ENCODE measurements at places on chromosomes 3 and 15.

DNA sequence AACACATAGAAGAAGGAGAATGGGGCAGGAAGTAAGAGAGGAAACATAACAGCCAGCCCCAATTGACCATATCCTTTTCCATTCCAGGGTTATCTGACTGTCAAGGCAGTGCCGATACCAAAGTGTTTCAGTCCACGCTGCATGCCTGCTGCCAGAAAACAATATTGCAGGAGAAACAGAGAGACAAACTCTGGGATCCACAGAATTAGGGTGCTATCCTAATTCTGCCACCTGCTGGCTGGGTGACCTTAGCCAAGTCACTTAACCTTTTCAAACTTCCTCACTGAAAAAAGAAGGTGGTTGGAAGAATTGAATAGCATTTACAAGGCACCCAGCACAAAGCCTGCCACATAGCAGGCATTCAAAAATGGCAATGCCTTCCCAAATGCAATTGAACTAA is 32.0 kb downstream of the GLB1 start:
- DNase-seq = no peak

GRCh38 chr15:100760357-100760903 is 119.2 kb upstream of the ALDH1A3 start:
- no peak for DNase-seq

DNA sequence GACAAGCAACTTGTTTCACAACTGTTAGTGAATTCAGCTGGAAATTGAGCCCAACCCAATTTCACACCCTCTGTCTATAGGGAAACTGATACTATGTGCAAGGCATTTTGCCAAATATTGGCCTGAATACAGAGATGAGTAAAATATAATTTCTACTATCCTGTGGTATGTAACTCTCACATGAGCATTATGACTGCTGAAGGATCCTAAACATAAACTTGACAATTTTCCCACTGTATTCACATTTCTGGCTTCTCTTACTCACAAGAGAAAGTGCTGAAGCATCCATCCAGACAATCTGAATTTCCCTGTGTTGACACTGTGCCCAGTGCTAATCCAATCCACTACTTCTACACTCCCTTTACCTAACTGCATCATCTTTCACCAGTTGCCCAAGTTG is 28.4 kb downstream of the SERPINI2 start:
- DNase-seq = no peak

- no peak for DNase-seq
Measured at GRCh38 chr3:144480416-144480919, 508.8 kb downstream of the DIPK2A start.

DNA sequence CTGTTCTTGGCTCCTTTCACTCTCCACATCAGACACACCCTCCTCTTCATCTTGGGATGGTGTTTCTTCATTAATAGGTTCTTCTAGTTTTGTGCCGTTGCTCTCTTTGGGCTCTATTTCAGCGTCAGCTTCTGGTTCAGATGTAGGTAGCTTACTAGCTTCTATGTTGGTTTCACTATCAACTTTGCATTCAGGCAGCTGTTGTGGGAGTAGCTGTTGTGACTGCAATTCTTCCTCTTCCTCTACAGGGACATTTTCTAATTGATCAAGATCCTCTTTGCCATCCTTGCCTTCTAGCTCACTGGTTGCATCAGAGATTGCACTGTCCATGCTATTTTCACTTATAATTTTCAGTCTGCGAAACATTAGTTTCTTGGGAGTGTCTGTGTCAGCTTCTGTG is 80.1 kb downstream of the SETD2 start:
- no peak for DNase-seq

DNA sequence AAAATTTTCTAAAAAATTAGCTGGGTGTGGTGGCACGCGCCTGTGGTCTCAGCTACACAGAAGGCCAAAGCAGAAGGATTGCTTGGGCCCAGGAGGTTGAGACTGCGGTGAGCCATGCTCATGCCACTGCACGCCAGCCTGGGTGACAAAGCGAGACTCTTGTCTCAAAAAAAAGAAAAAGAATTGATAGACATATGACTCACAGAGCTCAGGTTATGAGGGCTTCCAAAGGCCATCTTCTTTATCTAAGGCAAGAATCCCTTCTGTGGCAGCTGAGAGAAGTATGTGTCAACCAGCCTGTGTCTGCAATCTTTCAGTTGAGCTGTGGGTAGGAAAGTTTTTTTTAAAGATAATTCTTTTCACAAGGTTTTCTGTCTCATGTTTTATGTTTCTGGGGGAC is 53.9 kb downstream of the MRPS25 start:
- no peak for DNase-seq

GRCh38 chr3:116087426-116087825 is 357.9 kb downstream of the LSAMP start:
- no peak for DNase-seq

GRCh38 chr15:28459279-28459678 is 73.5 kb downstream of the GOLGA8G start:
- no peak for DNase-seq

DNA sequence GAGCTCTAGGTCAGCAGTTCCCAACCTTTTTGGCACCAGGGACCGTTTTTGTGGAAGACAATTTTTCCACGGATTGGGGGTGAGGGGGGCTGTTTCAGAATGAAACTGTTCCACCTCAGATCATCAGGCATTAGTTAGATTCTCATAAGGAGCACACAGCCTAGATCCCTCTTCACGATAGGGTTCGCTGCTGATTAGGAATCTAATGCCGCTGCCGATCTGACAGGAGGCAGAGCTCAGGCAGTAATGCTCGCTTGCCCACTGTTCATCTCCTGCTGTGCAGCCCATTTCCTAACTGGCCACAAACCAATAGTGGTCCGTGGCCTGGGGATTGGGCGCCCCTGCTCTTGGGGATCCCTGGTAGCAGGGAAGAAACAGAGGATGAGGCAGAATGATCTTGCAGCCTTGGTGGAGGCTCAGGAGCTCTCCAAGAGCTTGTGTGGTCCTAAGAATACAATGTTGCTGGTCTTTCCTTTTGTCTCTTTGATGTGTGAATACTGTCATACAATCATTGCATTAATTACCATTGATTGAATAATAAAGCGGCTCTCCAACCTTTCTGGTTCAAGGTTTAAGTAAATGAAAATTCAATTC is 183.2 kb downstream of the FNDC3B start:
- DNase-seq = no peak

DNA sequence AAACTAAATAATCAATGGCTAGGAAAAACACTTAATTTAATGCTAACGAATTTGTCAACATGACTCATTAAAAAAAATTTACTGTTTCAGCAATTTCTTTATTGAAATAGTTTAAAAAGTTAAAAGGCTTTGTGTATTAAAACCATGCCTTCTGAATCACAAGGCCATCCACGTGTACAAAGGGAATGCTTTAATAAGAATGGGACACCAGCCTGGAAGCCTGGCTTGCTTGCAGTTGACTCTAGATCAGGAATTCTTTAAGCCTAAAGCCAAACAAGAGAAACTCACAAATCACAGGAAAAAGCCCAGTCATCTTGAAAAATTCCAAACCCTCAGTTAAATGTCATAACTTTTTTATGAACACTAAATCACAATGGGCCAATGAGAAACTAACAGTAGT is 137.6 kb downstream of the PEAK1 start:
- DNase-seq = no peak

DNA sequence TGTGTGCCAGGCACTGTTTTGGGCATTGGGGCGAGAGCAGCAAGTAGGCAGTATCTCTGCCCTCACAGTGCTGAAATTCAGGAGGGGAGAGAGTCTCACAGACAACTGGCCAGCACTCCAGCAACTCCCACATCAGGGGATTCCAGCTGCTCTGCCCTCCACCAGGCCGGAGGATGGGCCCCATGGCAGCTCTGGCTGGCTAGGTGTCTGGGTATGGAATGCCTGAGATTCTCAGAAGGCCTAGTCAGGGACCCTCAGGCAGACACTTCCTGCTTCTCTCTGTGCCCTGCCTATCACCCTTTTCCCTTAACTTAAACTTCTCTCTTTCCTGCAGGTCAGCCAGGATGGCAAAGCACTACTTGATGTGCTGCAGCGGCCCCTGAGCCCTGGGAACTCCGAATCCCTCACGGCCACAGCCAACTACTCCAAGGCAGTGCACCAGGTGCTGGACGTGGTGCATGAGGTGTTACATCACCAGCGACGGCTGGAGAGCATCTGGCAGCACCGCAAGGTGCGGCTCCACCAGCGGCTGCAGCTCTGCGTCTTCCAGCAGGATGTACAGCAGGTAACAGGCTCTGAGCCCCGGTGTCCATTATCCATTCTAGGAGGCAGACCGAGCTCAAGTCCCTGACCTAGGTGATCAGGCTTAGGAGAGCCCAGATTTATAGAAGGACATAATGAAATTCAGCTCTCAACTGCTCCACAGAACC is 342.2 kb upstream of the ROPN1 start:
- DNase-seq = no peak

- no peak for DNase-seq
Measured at GRCh38 chr3:136950623-136951022, 7.2 kb upstream of the IL20RB start.

- DNase-seq = no peak
Measured at GRCh38 chr3:12972781-12973702, 100.2 kb downstream of the IQSEC1 start.

DNA sequence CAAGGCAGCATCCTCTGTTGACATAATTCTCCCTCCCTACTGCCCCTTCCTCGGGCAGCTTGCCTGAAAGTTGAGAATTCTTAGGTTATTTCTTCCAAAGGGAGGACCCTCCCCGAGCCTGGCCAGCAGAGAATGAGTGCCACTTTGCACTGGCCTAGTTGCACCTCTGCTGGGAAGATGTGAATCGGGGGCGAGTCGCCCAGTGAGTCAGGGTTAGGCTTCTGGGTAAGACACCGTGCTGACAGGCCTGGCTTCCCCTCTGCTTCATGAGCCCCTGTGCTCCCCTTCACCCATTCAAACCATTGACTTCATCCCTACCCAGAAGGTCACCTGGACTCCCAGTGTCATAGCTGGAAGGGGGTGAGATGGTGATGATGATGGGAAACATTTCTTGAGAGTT is 82.3 kb downstream of the AAGAB start:
- DNase-seq = no peak

DNA sequence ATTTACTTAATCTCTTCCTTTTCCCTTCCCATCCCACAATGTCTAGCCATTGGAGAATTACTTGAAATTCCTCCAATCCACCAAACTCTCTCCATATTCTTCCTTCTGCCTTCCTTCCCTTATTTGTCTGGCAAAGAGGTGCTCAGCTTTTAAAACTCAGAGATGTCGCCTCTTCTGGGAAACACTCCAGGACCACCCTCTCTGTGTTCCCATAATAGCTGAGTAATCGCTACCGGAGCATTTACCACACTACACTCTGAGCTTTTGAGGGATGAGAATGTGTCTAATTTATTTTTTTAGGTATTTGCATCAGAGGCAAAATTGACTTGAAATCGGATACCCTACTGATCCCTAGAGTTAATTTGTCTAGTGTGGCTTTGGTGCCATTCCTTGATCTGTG is 245.7 kb upstream of the TPRG1 start:
- no peak for DNase-seq

DNA sequence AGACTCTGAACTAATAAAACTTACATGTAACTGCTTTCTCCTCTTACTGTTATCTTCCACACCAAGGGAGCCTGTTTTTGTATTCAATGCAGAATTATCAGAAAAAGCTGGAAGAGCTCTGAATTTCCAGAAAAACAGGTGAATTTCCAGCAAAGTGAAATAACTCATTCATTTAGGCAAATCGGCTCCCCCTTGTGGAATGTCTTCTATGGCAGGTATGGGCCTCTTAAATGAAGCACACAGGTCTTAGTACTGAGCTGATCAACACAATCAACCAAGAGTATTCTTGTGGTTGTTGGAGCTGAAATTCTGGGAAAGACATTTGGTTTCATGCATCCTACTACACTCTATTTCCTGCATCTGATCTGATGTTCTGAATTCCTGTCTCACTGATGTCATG is 31.0 kb upstream of the PTPRG start:
- peak; percentile 14 for DNase-seq

GRCh38 chr3:30084316-30084715 is 522.1 kb upstream of the TGFBR2 start:
- DNase-seq = no peak

DNA sequence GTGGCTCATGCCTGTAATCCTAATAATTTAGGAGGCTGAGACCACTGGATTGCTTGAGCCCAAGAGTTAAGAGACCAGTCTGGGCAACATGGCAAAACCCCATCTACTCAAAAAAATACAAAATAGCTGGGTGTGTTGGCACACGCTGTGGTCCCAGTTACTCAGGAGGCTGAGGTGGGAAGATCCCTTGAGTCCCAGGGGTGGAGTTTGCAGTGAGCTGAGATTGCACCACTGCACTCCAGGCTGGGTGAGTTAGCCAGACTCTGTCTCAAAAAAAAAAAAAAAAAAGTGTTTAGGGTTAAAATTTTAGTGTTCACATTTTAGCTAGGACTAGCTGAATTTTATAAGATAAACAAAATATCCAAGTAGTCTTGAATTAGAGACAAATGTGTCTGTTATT is 1340.1 kb upstream of the EPHA6 start:
- no peak for DNase-seq

DNA sequence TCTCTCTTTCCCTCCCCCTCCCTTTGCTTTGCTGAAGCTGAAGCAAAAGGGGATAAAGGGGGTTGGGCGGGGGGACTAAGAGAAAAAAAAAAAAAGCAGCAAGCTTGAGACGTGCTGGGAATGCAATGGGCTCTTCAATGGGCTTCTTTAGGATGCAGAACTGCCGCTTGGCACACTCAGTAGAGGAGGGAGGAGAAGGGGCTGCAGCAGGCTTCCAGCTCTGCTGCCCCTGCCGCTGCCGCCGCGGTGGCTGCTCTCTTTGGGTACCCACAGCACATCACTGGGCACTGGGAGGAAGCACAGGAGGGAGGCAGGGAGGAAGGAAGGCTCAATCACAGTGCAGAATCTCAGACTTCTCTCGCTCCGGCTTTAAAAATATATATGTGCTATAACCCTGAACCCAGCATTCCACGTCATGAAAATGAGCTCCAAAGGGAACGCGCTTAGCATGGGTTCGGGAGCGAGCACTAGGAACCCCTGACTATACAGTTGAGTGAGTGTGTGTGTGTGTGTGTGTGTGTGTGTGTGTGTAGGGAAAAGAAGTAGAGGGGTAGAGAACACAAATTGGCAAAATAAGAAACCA is 3.5 kb downstream of the SLITRK3 start:
- no peak for DNase-seq

- peak; percentile 21 for DNase-seq
Measured at GRCh38 chr3:140128631-140129030, 193.6 kb downstream of the CLSTN2 start.

- no peak for DNase-seq
Measured at GRCh38 chr15:66400351-66400774, 13.7 kb downstream of the MAP2K1 start.

DNA sequence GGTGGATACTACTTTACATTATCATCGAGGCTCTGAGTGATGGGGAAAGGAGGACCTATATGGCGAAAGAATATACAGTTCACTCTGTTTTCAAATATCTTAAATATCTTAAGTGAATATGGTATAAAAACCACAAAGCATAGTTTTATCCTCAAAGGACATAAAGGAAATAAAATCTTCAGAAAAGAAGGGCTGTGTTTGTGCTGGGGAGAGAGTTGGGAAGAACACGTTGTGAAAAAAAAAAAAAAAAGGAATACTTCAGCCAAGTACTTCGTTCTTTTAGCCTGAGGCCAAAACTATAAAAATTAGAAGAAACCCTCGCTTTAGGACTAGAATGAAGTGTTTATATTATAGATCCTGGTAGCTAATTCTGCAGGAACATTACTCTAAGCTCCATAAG is 10.2 kb upstream of the TMEM212 start:
- DNase-seq = no peak

Data from NCI-H1092 (cell line).